ENCODE measurements at places on chromosomes 1 and 21.

DNA sequence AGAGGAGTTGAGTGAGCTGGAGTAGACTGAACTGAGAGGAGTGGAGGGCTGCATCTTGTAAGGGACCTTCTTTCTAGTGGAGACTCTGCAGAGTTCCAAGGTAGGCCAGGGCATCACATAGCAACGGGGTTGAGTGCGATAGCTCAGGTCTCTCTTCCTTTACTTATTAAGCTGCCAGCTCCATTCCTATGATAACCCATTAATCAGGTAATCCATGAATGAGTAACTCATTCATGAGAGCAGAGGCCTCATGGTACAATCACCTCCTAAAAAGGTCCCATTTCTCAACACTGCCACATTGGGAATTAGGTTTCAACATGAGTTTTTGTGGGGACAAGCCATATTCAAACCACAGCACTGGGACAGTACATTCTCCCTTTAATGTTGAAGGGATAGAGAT is 21.3 kb downstream of the VN1R5 start:
- no peak for DNase-seq

DNA sequence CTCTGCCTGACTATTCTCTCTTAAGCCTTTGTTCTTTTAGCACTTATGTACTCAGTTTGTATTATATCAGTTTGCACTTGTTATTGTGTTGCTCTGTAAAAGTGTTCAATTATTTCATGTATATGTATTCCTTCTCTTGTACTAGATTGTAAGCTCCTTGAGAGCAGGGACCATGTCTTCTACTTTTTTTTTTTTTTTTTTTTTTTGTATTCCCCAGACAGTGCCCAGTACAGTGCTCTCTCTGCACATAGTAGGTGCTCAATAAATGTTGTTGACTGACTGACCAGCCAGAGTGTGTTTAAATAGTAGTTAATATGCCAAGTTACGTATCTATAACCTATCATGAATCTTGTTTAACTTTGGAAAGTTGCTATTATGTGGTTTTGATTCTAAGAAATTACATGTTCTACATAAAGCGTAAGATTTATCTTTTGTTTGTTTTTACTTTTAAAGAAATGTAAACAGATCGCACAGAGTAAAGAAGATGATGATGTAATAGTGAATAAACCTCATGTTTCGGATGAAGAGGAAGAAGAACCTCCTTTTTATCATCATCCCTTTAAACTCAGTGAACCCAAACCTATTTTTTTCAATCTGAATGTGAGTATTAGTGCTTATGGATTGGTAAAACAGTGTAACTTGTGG is 16.1 kb downstream of the SON start:
- no peak for DNase-seq

GRCh38 chr1:30788580-30789387 is 31.2 kb upstream of the LAPTM5 start:
- DNase-seq, result no peak

GRCh38 chr1:37148663-37149062 is 114.3 kb upstream of the GRIK3 start:
- no peak for DNase-seq

GRCh38 chr1:199914546-199914945 is 113.0 kb upstream of the NR5A2 start:
- no peak for DNase-seq
